Activated CD4-positive, alpha-beta T cell treated with anti-CD3 and anti-CD28 coated beads, Interleukin-2, amount 10 ng/mL, durations not matched to agents 24 days and 14 days (primary cell): ENCODE measurements at places on chromosomes 1 and 21.

DNA sequence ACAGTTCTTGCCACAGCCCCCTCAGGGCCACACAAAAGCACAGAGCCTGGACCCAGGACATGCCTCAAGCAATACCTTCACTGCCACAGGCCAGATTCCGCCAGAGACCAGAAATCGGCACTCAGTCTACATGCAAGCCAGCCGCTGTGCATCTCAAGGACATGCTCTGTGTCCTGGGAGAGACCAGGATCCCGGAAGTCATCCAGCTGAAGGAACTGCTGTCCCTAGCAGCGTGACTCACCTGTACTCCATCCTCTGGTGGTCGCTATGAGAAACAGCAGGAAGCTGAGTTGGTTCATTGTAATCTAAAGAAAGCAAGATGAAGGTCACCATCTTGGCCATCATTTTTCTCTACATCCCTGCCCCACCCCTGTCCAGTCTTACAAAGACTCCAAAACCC is 401 bp downstream of the ITLN1 start:
- DNase-seq, result peak; percentile 76
- no peak overlapping the region for H3K4me3 ChIP-seq
- H3K27ac ChIP-seq, result no peak overlapping the region
- H3K27me3 ChIP-seq, result peaks cover 9% of the 10 kb centered on the region
- H3K36me3 ChIP-seq, result no peaks in the 10 kb centered on the region
- H3K4me1 ChIP-seq, result peaks cover 5% of the 10 kb centered on the region

DNA sequence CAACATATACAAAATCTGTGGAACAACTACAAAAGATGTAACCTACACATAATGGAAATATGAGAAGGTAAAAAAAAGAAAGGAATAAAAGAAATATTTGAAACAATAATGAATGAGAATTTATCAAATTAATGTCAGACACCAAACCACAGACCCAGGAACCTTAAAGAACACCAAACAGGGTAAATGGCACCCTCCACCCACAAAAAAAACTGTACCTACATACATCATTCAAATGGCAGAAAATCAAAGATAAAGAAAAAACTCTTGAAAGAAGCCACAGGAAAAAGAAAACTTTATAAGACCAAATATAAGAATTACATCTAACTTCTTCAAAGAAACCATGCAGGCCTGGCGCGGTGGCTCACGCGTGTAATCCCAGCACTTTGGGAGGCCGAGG is 54.0 kb downstream of the IL12RB2 start:
- no peaks in the 10 kb centered on the region for H3K27me3 ChIP-seq
- DNase-seq, result no peak
- peaks cover 34% of the 10 kb centered on the region for H3K4me1 ChIP-seq
- H3K4me3 ChIP-seq, result no peak overlapping the region

GRCh38 chr1:56576880-56577405 is 2.4 kb downstream of the PLPP3 start:
- no peak overlapping the region for H3K27ac ChIP-seq
- H3K27me3 ChIP-seq, result peaks cover 46% of the 10 kb centered on the region
- DNase-seq, result no peak
- peaks cover 3% of the 10 kb centered on the region for H3K4me1 ChIP-seq
- no peak overlapping the region for H3K4me3 ChIP-seq
- no peaks in the 10 kb centered on the region for H3K36me3 ChIP-seq

GRCh38 chr1:100353988-100354387 is 1.7 kb downstream of the CDC14A start:
- peaks cover 57% of the 10 kb centered on the region for H3K4me1 ChIP-seq
- H3K27me3 ChIP-seq, result no peaks in the 10 kb centered on the region
- peak overlapping the region; percentile 98 for H3K27ac ChIP-seq

- no peak overlapping the region for H3K4me3 ChIP-seq
- H3K27me3 ChIP-seq, result peaks cover 52% of the 10 kb centered on the region
- no peaks in the 10 kb centered on the region for H3K36me3 ChIP-seq
Observed at GRCh38 chr21:44695641-44696040, 1.3 kb upstream of the KRTAP10-12 start.
